Hematopoietic multipotent progenitor cell treated with erythropoietin and hydrocortisone succinate and interleukin-3 and kit ligand, for 4 days (in vitro differentiated cells): ENCODE measurements at places on chromosomes 7 and 10.

DNA sequence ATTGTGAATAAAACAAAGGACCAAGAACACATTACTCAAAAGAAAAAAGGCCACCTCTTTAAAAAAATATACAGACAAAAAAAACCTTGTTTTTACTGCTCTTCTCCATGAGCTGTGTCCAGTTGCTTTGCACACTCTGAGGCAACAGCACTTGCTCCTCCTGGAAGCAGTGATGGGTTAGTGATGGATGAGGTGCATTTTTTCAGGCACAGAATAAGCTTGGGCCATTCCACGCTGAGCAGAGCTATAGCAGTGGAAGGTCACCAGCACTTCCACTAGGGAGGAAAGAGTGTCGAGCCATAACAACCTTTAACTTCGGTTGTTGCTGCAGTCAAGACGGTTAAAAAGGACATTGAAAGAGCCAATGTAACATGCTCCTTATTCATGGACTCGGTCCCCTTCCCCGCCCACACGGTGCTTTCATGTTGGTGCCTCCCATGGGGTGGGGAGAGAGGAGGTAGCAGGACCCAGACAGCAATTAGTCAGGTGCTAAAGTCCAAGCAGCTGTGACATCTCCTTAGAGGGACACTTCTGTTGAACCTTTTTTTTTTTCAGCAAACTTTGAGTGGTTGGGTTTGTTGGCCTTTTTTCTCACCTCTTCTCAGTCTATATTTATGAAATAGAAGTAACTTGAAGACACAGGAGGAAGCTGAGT is 136.5 kb upstream of the ADARB2 start:
- no peak for DNase-seq

- no peak for DNase-seq
Observed at GRCh38 chr7:34584526-34584925, 73.5 kb upstream of the NPSR1 start.

DNA sequence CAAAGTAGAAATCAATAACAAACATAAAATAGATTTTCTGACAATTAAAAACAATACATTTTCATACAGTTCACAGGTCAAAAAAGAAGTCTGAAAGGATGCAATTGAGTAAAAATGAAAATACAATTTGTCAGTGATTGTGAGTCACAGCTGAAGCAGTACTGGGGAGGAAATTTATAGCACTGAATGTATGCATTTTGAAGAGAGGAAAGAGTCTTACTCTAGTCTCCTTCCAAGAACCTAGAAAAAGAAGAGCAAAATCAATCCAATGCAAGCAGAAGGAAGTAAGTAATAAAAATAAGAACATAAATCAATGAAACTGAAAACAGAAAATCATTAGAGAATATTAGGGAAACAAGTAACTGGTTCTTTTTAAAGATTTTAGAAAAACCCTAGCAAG is 507.2 kb upstream of the IGFBP3 start:
- no peak for DNase-seq

DNA sequence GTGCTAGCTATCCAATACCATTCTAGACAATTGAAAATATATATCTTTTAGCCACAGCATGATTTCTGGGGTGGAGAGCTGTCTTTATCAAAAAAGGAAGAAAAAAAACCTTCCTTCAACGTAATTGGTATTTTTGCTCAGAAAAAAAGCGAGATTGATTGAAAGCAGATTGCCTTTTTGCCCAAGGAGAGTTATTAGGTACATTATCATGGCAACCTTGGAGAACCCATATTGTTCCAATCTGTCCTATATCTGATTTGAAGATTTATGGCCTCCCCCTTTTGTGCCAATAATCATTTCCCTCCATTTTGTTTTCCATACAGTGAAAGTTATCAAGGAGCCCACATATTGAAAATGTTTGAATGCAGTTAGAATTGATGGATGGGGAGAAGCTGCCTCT is 544.5 kb downstream of the KCNMA1 start:
- no peak for DNase-seq

DNA sequence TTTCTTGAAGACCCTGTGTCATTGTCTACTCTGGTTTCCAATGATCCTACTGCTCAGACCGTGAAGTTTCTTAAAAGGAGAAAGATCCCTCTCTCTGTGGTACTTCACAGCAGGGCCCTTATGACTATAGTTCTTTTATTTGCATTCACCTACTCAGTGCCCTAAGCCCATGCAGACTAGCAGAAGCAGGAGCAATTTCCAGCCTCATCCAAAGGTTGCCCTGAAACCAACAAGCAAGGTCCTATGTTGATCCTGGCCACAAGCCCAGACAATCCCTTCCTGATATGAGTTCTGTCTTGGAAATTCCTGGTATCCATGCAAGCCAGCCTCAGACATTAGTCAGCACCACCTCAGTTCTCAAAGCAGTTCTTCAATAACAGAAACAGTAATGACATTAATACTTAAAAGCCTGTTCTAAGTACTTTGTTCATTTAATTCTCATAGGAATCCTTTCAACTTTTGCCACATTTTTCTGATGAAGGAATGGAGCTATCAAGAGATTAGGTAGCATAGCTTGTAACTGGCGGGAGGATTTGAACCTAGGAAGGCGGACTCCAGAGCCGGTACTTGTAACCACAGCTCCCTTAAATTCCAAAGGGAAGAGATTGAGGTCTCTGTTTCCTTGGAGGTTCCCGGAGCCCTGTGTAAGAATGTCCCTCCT is 58.1 kb upstream of the ST8SIA6 start:
- DNase-seq, result no peak

DNA sequence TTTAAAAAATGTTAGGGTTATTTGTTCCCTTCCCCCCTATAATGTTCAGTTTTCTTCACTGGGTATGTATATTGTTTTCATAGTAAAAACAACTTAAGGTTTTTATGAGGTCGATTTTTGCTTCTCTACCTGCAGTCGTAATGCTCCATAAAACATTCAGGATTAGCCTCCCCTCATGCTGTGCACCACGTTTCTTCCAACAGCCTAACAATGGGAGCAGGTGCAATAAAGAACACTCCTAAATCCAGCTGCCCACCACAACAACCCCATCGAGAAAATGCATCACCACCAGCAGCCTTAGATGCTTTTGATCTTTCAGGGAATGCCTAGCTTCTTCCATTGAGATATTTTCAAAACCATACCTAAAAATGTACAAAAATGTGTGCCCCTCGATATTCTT is 111.1 kb downstream of the ADAM12 start:
- no peak for DNase-seq

GRCh38 chr10:33290321-33291052 is 44.0 kb downstream of the NRP1 start:
- no peak for DNase-seq

DNA sequence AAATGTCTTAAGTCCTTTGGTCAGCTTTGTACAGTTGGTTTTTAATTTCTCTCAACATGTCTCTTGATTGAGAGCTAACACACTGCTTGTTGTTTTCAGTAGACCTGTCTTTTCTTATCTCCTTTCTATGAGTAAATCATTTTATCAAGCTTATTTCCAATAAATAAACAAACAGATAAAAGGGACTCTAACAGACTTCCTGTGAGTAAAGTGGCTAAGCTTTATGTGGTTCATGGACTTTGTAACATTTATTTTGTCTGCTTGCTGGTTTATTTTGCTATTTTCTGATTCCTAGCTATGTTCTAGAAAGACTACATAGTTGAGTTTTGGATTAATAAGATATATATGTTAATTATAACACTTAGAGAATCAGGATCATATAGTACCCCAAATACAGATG is 27.1 kb downstream of the OR9A2 start:
- DNase-seq, result no peak

- DNase-seq, result no peak
Observed at GRCh38 chr7:124810605-124811004, 45.0 kb upstream of the GPR37 start.

- no peak for DNase-seq
Observed at GRCh38 chr7:138581065-138581464, 120.1 kb downstream of the SVOPL start.

DNA sequence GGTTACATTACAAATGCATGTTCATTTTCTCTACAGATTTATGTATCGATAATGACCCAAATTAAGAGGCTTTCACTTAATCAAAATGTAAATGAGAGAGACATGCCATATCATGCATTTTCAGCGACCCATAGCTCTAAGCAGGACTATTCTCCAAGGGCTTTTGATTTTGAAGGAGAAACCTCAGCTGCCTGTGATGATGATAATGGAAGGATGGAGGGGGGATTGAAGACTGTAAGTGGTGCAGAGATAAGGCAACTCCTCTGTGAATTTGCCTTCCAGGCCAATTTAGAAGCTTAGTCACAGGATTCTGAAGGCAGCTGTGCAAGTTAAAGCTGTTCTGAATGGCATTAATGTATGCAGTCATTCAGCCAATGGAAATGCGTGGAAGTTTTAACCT is 8.3 kb downstream of the VSTM2A start:
- DNase-seq, result no peak

DNA sequence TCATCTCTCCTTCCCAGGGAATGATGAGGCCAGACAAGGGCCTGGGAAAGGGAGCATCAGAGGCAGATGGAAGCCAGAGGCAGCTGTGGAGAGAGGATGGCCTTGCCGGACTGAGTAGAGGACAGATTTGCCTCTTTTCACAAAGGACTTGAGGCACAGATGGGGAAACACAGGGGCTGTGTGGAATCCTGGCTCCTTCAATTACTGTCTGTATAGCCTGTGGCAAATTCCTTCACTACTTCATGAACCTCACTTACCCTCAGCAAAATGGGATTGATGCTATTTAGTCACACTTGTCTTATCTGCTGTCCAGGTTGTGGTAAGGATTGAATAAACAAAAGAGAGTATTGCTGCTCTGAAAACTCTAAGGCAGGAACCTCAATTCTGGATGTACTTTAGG is 40.3 kb downstream of the SLC25A28 start:
- DNase-seq, result no peak
